Mesothelial cell of epicardium (in vitro differentiated cells): ENCODE measurements at places on chromosomes 3 and 15.

GRCh38 chr3:135368316-135368715, 573.3 kb downstream of the EPHB1 start:
- no peak for DNase-seq

- DNase-seq = no peak
These were observed 31.1 kb downstream of the EIF1B start for GRCh38 chr3:40340541-40341170.

DNA sequence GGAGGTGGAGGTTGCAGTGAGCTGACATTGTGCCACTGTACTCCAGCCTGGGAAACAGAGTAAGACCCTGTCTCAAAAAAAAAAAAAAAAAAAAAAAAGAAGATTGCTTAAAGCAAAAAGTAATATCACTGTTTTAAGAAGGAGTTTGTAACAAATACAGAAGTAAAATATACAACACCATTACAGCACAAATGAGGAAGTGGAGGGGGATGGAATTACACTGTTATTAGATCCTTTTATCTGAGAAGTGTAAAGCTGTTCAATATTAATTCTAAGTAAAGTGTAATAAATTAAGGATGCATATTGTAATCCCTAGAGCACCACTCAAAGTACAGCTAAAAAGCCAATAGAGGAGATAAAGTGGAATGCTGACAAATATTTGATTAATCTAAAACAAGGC, 47.0 kb upstream of the SNRPA1 start:
- no peak for DNase-seq

DNA sequence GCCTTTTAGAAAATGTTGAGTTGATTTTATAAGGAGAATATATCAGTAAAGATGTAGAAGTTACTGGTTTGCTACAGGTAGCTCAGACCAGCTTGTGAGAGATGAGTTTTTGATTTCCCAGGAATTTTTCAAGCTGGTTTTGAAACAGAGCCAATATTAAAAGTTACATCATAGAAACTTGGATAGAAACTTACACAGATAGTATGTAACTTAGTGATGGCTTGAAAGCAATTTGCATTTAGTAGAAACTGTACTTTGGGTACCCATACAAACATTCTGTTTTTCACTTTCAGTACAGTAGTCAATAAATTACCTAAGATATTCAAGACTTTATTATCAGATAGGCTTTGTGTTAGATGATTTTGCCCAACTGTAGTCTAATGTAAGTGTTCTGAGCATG, 93.4 kb downstream of the RBMS3 start:
- no peak for DNase-seq

DNA sequence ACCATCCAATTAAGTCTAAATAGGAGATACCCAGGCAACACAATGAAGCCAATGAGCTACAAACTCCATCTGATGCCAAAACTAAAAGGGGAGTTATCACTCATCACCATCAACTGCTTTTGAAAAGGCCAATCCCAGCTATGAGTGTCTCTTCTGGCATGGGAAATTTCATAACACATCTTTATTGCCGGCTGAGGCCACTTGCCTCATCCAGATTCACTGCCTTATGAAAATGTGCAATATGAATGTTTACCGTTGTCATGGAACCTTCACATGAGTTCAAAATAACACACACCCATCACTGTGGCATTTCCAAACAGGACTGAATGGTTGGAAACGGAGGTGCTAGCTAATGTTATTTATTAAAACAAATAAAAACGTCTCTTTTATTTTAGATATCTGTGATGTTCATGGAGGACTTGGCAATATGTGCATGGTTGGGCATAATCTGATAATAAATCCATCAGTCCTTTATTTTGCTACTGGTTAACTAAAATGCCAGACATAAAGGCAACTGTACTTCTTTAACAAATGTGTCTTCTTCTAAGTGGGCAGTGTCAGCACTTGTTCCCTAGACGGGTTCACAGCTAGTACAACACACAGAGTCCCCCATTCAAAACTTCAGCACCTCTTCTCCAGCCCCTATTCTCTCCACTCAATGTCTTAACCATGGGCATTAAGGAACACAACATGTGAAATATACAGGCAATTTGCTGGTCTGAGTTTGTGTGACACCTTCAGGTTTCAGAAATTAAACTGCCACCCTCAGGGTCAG, 143.9 kb downstream of the MAGI1 start:
- DNase-seq = no peak

DNA sequence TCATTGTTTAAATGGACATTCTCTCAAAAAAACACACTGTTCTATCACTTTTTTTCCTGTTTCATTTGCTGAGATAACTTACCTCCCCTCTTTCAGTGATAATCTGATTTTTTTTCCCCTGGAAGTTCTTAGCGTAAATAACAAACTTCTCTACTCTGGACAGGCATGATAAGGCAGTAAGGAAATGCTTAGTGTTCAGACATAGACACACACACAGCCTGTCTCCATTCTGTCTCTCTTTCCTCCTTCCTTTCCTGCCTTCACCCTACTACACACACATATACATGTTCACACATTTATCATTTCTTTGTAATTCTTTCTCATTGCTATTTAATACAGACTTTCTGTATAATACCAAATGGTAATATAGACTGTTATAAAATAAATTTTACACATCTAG, 470.8 kb upstream of the ROBO1 start:
- no peak for DNase-seq

DNA sequence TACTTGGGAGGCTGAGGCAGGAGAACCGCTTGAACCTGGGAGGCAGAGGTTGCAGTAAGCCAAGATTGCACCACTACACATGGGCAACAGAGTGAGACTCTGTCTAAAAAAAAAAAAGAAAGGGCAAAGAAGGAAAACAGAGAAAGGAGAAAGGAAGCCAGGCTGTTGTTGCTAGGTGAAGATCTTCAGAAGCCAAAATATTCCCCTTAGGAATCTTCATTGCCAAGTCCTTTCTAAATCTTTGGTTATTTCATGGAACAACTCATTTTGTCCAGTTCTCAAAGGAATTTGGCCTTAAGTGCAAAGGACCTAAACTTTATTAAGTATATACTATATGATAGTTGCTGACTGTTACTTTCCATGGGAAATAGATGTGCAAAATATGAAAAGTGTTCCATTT, 59.2 kb upstream of the OSBPL11 start:
- DNase-seq = no peak

DNA sequence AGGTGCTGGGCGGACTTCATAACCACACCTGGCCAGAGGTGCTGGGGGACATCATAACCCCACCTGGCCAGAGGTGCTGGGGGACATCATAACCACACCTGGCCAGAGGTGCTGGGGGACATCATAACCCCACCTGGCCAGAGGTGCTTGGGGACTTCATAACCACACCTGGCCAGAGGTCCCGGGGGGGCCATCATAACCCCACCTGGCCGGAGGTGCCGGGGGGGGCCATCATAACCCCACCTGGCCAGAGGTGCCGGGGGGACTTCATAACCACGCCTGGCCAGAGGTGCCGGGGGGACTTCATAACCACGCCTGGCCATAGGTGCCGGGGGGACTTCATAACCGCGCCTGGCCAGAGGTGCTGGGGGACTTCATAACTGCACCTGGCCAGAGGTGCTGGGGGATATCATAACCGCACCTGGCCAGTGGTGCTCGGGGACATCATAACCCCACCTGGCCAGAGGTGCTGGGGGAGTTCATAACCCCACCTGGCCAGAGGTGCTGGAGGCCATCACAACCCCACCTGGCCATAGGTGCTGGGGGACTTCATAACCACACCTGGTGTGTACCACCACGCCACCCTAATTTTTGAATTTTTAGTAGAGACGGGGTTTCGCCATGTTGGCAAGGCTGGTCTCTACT, 10.7 kb upstream of the TUBGCP5 start:
- DNase-seq = no peak

DNA sequence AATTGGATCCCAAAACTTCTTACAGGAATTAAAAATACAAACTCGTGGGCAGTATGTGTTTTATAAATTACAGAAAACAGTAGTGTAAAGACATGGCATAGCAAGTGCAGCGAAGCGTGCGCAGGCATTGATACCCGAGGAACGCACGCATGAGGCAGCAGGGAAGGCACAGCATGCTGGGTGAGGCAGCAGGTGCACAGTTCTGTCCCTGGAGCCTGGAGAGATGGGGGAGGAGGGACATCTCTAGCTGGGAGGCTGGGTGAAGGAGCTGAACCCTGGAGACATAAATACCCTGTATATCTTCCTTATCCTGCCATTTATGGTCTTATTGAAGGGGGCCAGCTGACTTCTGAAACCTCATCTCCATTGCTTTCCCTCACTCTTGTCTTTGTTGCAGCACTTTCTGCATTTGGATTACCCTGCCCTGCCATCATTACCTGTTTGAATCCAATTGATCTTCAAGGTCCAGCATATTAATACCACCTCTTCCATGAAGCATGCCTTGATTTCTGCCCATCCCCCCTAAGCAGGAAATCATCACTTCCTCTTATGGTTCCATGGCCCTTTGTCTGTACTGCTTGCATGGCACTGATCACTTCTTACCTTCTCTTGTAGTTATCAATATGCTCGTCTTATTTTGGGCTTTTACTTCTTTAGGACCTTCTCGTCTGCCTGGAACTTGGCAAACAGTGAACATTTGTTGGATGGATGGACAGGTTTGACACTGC, 20.5 kb downstream of the LPP start:
- DNase-seq = no peak

DNA sequence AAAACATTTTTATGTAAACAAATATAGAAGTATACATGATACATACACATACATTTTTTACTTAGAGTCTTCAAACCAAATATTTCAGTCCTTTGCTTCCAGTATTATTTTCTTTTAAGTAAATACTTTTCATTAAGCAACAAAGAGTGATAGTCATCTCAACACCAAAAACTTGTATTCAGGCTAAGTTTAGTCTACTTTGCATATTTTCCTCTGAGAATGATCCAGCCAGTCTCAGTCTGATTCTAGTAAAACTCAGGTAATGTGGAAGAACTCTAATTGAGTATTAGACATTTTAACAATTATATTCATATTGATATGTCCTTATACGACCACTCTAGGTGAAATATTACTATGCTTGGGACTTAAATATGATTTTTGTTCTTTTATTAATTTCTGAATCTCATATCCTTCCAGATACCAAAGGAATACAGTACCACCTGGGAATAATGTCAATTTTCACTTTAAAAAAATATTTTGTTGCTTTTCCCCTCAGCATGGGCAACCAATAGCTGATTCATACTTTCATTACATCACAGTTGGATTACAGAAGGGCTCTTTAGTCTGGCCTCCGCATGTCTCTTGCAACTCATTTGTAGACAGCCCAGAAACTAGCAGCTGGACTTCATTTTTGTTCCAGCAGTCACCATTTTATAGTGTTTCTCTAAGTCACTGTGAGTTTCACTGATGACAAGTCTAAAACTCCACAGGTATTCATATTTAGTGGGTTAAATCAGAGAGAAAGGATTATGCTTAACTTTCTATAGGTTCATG, 390.4 kb downstream of the ZBTB20 start:
- DNase-seq = no peak

DNA sequence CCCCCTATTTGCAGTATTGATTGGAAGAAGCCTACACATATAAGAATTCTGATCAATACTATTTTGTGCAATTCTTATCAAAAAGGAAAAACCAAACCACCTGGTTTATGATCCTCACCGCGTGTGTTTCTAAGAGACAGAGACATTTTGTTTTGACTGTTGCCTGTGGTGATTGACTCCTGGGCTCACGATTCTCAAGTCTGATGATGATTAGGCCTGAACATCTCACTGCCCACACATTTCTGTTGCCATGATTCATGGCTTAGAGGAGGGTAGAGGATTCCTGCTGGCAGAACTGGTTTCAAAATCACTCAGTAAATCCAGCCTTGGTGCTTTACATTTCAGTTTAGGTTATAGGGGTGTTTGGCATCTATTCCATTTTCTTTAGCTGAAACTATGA, 88.3 kb upstream of the UBE3A start:
- no peak for DNase-seq

DNA sequence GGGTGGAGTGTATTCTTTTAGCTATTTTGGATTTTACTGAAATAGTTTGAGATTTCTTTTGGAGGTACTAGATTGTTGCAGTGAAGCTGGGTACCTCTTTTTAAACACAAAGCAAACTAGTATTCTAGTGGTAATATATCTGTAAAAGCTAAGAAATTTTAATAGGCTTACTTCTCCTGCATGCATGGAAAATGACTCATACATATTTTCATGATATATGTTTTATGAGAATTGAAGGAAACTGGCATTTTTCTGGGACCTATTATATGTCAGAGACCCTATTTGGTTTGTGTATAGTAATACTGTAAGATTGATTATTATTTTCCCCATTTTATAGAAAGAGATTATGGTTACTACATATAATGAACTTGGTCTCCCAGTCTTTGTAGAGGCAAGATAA, 851.0 kb downstream of the DIPK2A start:
- no peak for DNase-seq

DNA sequence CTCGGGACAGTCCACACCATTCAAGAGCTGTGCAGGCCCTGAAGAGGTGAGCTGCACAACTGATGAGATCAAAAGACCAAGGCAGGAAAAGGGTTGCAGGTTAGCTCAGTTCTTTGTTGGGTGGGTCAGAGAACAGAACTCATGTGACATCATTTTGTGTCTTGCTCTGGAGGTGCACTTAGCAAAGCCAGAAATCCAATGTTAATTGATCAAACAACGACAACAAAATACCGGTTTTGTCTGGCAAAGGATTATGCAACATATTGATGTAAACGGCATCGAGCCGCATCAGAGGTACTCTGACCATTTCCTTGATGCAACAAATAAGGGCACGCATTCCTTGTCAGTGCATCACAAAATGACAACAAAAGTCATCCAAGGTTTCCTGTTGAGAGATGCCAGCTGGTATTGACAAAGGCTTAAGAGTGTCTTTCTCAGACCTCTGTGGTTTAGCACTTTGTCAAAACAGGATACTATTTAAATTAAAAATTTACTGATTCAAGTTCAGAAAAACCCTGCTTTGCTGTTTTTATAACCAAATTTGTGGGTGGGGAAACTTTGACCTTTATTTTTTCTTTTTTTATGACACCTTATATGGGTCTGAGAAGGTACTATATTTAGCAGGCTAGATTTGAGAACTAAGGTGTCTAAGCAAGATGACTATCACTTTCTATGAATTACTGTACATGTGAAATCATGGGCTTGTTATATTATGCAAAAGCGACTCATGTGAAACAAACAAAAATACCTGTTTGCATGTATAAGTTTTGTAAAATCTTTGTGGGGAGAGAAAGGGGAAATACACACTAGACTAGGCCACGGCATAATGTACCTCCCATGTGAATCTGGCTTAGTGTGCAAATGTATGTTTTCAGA, 496.1 kb downstream of the FOXP1 start:
- DNase-seq = no peak

DNA sequence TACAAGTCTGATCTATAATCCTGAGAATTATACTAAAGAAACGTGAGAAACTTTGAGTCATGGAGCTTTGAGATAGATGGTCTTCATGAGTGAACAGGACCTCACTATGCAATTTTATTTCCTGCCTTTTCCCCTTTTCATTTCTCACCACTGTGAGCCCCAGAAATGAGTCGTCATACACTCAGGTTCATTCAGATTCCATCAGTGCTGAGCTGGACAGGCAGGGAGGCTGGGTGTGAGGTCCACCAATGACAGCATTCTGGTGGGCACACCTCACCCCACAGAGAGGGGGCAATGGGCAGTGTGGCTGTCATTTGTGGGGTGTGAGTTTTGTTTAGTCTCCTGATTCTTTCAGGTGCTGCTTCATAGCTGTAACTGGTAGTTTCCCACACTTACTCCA, 16.9 kb downstream of the TIGIT start:
- DNase-seq = no peak
